ENCODE measurements at places on chromosomes 12 and 14. TPM values are rescaled to one million over a fixed set of nuclear protein-coding genes. Genes with fewer than 3 reads are reported as not detected.

DNA sequence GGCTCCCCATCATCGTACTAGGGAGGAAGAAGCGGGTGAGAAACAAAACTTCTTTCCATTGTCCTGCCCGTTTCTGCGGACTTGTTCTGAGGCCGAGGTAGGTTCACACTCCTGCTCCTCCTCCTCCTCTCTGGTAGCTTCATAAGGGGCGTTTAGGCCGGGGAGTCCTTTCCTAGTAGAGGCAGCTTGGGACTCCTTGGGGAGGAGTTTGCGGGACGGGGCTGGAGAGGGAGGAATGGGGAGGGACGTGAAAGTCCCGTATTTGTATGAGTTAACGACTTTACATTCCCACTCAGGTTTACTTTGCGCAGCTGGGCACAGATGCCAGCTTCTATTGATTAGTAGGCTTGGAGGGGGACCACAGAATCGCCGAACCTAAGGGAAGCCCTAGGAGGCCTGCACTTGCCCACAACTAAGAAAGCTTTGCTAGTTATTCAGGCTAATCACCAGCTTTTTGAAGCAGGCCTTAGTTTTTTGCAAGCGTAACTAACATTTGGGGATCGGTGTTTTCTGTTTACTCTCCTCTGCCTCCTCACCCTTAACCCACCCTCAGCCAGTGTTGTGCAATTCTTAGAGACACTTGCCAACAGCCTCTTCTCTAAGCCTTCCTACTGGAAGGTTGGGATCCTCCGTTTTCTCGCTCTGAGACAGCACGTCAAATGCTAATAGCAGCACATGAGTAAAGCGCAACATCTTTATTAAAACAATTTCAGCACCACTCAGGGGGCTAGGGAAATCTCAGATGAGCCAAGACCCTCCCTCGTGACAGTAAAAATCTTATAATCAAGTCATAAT lies 499 bp downstream of the RNASE4 start:
- DNase-seq, result peak; percentile 29

GRCh38 chr14:64730681-64731080 lies 26.5 kb downstream of the PLEKHG3 start:
- DNase-seq, result no peak

- no peak for DNase-seq
Observed at GRCh38 chr12:96015672-96016071, 19.5 kb upstream of the HAL start.

DNA sequence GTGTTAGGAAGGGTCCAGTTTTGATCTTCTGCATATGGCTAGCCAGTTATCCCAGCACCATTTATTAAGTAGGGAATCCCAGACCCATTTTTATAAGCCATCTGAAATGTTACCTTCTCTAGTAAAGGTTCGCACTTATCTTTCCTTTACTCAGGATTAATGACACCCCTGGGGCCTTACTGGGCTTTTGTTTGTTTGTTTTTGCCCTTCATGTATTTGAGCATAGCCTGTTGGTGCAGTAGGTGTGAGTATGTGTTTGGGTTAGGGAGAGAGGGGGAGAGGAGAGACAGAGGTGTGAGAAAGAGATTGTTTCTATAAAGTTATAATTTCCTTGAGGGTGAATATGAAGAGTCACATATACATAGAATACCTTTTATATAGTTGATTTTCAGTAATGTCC lies 96.9 kb downstream of the AKAP6 start:
- no peak for DNase-seq

GRCh38 chr14:102928412-102929240 lies 6.2 kb downstream of the AMN start:
- DNase-seq, result no peak

- peak; percentile 4 for DNase-seq
Observed at GRCh38 chr12:66352197-66352596, 49.9 kb downstream of the HELB start.

- DNase-seq, result no peak
Observed at GRCh38 chr12:5102806-5103205, 59.1 kb downstream of the KCNA5 start.

GRCh38 chr12:24955389-24955788 lies 6.5 kb upstream of the BCAT1 start:
- no peak for DNase-seq

- DNase-seq, result no peak
Observed at GRCh38 chr12:116984098-116984497, 73.3 kb downstream of the FBXW8 start.

DNA sequence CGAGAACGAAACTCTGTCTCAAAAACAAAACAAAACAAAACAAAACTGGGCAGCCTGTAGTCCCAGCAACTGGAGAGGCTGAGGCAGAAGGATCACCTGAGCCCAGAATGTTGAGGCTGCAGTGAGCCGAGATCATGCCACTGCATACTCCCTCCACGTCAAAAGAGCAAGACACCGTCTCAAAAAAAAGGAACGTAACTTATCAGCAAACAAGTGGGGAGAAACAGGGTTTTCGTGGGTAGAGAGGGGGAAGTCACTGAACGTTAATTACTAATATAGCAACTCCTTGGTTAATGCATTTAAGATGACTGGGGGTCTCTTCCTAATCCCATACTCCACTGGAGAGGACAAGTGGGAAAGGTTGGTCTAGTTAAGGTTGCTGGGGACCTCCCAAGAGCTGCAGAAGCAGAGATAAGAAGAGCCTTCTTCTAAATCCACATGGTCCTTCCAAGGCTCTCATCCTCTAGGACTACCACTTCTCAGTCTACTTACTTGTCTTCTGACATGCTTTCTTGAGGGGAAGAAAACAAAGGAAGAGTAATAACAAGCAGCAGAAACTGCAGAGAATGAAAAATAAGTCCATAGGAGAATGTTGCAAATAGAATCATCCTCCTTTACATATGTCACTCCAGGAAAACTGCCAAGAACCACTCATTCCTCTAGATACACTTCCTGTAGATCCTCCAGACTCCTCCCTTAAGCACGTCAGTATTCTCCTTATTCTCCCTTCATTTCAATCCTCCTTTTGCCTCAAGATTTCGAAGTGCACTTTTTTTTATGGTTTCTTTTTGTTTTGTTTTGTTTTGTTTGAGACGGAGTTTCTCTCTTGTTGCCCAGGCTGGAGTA lies 5.8 kb downstream of the NUMB start:
- DNase-seq, result no peak

DNA sequence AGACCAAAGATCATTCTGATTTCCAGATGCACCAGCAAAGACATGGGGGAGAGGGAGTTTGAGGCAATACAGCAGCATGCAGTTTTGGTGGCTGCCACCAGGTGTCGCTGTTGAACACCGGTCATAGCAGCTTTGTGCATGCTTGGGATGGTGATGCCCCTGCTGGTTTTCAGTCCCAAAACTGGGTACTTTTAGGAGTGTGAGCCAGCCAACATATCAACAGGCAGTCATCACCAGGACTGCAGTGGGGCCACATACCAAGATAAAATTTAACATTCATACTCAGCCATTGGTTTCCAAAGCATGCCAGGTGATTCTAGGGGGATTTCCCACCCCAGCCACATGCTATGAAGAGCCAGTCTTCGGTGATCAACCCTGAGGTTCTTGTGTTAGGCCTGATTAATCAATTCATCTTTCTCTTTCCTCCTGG lies 64.2 kb downstream of the PHETA1 start:
- DNase-seq, result no peak

GRCh38 chr14:68702135-68702534 lies 90.7 kb downstream of the ZFP36L1 start:
- DNase-seq, result no peak

- DNase-seq, result peak; percentile 89
Observed at GRCh38 chr14:24367514-24368211, at the start of gene NFATC4. NFATC4 (plus strand) TSS chr14:24368184; CDS start chr14:24368341, 157 bp downstream.

DNA sequence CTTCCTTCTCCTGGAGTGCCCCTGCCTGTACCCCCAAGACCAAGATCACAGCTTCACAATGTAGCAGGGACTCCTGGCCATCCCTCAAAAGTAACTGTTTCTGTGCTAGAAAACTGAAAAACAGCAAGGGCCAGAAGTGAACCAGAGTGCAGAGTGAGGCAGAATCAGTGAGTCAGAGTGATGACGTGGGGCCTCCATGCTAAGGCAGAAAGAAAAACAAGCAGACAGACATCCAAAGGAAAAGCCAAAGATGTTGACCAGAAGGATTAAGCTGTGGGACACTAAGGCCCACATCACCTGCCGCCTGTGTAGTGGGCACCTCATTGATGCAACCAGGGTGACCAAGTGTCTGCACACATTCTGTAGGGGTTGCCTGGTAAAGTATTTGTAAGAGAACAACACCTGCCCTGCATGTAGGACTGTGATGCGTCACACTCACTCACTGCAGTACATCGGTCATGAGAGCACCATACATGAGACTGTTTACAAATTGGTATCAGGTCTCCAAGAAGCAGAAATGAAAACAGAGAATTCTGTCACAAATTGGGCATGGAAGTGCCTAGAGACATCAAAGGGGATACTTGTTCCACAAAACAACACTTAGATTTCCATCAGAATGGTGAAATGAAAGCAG lies 51.2 kb downstream of the ARMH4 start:
- DNase-seq, result no peak

GRCh38 chr12:107320033-107320928 lies 226.9 kb upstream of the CRY1 start:
- no peak for DNase-seq

DNA sequence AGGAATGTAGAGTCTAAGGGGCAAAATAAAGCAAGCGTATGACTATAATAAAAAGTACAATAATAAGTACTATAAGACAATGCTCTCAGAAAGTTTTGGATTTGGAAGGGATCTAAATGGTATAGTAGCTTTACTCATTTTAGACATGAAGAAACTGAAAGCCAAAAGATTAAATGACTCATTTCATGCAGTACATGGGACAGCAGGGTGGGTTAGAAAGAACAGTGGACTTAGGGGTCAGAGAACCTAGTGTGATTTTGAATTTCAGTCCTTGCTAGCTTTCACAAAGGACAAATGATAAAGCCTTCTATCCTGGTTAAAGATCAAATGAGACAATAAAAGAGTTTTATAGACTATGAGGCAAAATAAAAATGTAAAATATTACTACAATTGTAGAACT lies 6.8 kb upstream of the LEMD3 start:
- no peak for DNase-seq

DNA sequence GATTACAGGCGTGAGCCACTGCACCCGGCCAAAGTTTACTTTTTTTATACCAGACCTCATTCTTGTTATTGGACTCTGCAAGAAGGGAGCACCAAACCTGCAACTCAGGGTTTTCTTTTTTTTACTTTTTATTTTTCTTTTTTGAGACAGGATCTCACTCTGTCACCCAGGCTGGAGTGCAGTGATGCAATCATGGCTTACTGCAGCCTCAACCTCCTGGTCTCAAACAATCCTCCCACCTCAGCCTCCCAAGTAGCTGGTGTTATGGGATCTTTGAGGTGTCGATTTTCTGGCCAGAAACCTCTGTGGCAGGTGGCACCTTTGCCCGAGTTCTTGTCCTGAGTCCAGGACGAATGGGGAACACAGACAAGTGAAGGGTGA lies 4.2 kb upstream of the PWP1 start:
- DNase-seq, result no peak

GRCh38 chr12:123050913-123051312 lies 70.4 kb downstream of the ARL6IP4 start:
- DNase-seq, result no peak

- DNase-seq, result no peak
Observed at GRCh38 chr14:54651649-54652048, 84.7 kb downstream of the SAMD4A start.

DNA sequence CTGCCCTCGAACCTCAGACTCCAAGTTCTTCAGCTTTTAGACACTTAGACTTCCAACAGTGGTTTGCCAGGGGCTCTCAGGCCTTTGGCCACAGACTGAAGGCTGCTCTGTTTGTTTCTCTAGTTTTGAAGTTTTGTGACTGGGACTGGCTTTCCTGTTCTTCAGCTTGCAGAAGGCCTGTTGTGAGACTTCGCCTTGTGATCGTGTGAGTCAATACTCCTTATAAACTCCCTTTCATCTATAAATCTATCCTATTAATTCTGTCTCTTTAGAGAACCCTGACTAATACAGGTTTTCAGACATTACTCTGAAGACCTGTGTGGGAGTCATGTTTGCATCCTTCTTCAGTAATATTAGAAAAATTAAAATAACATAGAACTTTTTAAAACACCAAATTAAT lies 289.1 kb downstream of the RMST start:
- DNase-seq, result no peak

DNA sequence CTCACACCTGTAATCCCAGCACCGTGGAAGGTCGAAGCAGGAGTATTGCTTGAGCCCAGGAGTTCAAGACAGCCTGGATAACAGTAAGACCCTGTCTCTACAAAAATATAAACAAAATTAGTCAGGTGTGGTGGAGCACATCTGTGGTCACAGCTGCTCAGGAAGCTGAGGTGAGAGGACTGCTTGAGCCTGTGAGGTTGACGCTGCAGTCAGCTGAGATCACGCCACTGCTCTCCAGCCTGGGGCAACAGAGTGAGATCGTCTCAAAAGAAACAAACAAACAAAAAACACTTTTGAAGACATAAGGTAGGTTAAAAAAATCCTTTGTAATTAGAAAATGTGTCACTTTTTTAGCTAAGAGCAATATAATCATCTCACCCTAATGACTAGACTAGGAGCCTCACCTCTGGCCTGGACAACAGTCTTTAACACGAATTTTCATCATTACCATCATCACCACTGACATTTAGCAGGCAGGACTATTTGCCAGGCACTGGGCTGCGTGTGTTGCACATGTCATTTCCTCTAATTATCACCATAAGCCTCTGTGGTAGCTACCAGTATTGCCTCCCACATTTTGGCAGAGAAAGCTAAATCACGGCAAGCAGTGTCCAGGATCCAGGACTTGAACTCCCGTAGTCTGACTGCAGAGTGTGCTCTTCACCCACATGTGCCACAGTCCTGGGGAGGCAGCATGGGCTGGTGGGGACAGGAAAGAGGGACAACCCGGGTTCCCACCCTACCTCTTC lies 4.6 kb upstream of the SYCP3 start:
- no peak for DNase-seq

DNA sequence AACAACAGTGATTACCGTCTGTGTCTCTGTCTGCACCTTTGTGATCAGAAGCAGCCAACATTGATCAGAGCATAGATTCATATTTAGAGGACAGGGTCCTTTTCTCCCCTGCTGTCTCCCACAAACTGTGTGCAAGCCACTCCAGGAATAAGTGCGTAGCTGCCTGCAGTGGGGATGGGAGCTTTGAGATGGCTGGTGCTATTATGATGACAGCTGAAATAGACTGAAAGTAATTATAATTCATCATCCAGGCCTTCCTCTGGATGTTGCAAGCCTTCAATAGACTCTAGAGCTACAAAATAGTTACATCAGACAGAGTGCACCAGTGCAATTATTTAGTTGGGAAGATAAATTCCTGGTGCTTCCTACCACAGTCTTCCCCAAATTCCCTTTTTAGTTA lies 68.1 kb downstream of the BORCS5 start:
- no peak for DNase-seq

DNA sequence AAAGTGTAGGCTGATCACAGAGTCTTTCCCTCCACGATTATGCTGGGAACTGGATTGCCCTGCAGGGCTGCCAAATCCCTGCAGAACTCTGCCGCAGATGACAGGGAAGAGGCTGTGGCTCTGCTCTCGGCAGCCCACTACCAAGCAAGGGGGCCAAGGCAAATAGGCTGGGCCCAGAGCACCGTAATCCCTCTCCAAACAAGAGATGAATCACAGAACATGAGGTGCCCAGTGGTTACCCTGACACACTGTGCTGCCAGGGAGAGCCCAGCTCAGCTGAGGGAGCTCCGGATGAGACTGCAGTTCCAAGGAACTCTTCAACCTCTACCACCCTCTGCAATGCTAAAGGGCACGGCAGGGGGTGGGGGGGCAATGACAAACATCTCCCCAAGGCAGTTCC lies 33.9 kb downstream of the STON2 start:
- DNase-seq, result no peak

Gene GRIP1
- polyA plus RNA-seq, result 24.5 TPM

Gene SLC25A47
- not detected for polyA plus RNA-seq

Gene SLC39A9
- 90.5 TPM for polyA plus RNA-seq

Gene IQSEC3
- polyA plus RNA-seq, result 5.7 TPM

Gene OTUB2
- 4.3 TPM for polyA plus RNA-seq

Gene KRT6C
- not detected for polyA plus RNA-seq

Gene SYCP3
- polyA plus RNA-seq, result 0.64 TPM
